Aorta (tissue), 5 donors: ENCODE measurements at places on chromosomes 1 and 21. TPM values are rescaled to one million over a fixed set of nuclear protein-coding genes. Genes with fewer than 3 reads are reported as not detected.

DNA sequence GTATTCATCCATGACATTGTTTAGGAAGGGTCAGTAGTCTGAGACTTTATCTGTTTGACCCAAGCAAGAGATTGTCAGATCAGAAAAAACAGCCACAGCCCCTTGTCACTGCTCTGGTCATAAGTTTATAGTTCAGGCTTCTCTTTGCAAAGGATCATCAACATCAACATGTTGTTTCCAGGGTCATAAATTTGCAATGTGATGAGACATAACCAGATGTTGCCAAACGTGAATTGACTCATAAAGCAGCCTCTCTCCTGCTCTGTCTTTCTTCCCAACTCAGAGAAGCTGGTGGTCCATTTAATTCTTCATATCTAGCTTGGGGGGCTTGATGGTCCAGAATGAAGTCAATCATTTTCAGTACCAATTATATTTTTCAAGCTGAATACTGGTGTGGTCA lies 507.2 kb upstream of the PBX1 start:
- no peak overlapping the region for H3K4me3 ChIP-seq
- no peak overlapping the region for H3K27ac ChIP-seq

Gene ECM1
- 26.3 TPM for total RNA-seq

Gene BCAN
- 0.36 TPM for total RNA-seq

GRCh38 chr1:1203561-1204424 lies 2.6 kb downstream of the TNFRSF18 start:
- H3K4me3 ChIP-seq: no peak overlapping the region
- no peaks in the 10 kb centered on the region for H3K27me3 ChIP-seq
- peak; percentile 34 for DNase-seq
- H3K4me1 ChIP-seq: no peaks in the 10 kb centered on the region
- H3K36me3 ChIP-seq: no peaks in the 10 kb centered on the region
- H3K27ac ChIP-seq: no peak overlapping the region

Gene CYB5RL
- total RNA-seq: 3.5 TPM

Gene MYOCOS
- not detected for total RNA-seq

GRCh38 chr1:195591917-195592672 lies 1016.1 kb downstream of the KCNT2 start:
- no peaks in the 10 kb centered on the region for H3K36me3 ChIP-seq
- no peak overlapping the region for H3K4me3 ChIP-seq
- no peaks in the 10 kb centered on the region for H3K4me1 ChIP-seq
- no peak overlapping the region for H3K27ac ChIP-seq
- DNase-seq: no peak
